Stimulated activated CD4-positive, alpha-beta T cell treated with anti-CD3 and anti-CD28 coated beads, Interleukin-1b, Interleukin-23, amount 100 ng/mL, for 1 hour (primary cell): ENCODE measurements at places on chromosomes 1 and 21.

DNA sequence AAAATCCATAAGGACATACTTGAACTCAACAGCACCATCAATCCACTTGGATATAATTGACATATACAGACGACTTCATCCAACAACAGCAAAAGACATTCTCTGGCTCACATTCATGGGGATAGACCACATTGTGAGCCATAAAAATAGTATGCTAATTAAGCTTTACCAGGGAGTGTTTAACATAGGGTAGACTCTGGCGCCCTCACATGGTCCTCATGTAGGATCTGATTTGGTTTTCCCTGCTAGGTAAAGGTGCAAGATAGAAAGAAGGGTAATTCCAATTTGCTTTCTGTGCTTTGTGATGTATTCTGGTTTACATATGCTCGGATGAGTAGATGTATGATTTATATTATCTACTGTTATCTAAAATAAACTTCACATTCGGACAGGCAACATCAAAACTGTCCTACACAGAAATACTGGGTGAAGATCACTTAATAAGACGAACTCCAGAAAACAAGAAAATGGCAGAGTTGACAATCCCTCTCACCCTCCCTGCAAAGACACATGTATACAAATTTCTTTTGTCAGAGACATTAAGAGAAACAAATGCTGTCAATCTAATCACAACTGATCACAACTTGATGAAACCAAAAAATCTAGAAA, 27.7 kb downstream of the CR1L start:
- no peak for DNase-seq

GRCh38 chr1:183353597-183353996, 64.6 kb downstream of the NMNAT2 start:
- DNase-seq: no peak

DNA sequence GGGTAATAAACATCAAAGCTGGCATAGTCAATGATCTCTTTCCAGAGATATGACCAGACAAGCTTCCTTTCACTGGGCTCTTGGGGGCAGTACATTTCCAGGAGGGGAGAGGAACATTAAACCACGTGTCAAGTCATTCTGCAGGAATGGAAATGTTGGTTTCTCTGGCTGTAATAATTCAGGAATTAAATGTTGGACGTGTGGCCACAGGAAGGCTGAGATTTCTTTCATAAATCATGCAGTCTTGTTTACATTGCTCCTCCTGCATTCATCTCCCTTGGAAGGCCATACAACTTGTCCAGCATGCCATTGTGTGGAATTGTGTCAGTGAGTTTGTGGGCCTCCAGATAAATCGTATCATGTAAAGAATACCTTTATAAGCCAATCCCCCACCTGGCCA, 259.2 kb downstream of the ADGRL2 start:
- no peak for DNase-seq

GRCh38 chr1:115976062-115976920, at the start of gene SLC22A15:
TSS of gene SLC22A15 (plus strand) at chr1:115976513. CDS start at chr1:115976628, 115 bp downstream.
- no peak for DNase-seq

- DNase-seq: no peak
Observed at GRCh38 chr1:114133129-114133528, 20.5 kb downstream of the SYT6 start.

DNA sequence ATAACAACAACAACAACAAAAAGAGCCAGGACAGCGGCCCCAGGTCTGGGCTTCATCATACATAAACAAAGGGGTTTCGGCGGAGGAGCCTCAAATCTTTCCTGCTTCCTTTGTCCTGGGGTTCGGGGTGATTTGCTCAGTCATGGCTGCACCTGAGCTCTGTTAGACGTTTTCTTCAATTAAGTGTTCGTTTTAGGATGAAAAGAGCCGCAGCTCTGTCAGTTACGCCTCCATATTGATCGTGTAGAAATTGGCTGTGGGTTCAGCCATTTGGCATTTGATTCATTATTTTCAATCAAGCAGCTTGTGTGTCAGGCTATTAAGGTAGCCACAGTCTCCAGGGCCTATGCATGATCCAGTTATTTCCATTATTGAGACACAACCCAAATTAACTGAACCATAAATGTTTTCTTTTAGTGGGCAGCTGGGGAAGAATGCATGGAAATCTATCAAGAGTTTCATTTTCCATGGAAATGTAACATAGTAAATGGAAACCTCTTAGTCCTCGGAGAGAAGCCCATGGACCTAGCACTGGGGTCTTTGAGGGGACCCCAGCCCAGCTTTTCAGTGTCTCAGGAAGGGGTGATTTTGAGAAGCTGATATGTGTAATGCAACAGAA, 370.0 kb upstream of the C1orf174 start:
- DNase-seq: no peak

DNA sequence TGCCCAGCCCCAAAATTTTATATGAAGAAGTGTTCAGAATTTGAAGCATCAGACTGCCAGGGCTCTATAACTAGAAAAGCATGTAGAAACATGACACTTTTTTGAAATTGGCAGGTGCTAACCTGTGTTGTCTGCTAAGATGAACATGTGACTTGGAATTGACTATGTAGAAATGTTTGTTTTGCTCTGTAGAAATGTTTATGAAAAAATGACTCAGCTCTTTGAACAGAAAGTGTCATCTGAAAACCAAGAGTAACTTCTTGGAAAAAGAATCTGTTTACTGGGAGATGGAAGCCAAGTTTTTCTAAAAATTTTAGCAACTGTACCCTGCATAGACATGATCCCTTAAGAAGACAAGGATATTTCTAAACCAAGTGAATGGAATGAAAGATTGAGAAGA, 59.2 kb downstream of the LHX9 start:
- no peak for DNase-seq

DNA sequence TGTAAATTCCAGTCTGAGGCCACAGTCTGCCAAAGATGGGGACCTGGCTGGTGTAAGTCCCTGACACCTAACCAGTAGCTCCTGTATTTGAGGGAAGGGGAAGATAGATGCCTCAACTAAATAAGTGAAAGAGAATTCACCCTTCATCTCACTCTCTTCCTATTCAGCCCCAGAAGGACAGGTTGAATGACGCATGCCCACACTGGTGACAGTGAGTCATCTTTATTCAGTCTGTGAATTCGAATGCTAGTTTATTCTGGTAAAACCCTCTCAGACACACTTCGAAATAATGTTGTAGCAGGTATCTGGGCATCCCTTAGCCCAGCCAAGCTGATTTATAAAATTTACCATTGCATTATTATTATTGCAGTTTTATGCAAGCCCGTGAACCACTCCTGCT, 617.0 kb upstream of the PRMT6 start:
- no peak for DNase-seq

DNA sequence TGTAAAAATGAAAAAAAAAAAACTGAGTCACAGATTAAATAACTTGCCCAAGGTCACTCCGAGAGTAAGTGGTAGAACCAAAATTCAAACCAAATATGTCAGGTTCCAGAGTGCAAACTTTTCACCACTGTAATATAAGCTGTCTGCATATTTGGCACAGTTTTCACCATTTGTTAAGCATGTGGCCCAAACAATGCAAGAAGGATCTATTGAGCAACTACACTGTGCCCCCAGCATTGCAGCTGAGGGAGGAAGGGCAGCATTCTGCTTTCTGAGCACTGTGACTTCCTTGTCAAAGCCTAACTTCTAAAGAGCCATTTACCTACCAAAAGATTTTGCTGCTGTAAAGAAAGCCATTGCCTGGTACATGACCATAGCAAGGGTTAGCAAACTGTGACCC, 133.4 kb downstream of the SYT2 start:
- no peak for DNase-seq

DNA sequence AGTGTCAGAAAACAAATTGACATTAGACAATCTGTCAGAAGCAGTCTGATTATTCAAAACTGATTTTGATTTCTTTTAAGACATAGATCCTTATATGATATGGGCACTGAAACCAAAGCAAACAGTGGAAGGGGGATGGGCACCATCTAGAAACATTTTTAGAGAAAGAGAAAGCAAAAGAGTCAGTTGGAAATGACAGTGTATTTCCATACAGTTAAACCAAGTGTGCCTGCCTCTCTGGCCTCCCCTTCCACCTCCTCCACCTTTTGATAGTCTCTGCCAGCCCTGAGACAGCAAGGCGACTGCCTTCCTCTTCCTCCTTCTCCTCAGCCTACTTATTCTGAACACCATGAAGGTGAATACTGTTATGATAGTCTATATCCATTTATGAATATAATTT, 949.7 kb downstream of the AMY1C start:
- no peak for DNase-seq

GRCh38 chr1:200628223-200628881, 7.8 kb upstream of the KIF14 start:
- DNase-seq: no peak

DNA sequence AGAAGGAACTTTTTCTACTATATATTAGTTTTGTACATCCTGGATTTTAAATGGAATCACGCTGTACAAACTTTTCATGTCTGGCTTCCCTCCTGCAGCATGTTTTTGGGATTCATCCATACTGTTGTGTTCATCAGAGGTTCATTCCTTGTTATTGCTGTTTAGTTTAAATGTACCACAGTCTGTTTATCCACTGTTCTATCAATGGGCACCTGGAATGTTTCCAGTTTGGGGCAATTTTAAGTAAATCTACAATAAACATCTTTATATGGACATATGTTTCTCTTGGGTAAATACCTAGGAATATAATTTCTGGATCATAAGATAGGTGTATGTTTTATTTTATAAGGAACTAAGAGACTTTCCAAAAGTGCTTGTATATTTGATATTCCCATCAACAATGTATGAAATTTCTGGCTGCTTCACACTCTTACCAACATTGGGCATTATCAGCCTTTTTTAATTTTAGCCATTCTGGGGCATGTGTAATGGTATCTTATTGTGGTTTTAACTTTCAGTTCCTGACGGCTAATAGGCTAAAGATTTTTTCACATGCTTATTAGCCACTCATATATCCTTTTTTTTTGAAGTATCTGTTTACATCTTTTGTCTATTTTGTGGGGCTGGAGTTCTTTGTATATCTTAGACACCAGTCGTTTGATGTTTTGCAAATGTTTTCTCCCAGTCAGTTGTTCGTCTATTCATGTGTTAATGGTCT, 48.8 kb downstream of the RPS6KC1 start:
- DNase-seq: no peak

GRCh38 chr1:82836973-82837680, 1036.4 kb downstream of the ADGRL2 start:
- no peak for DNase-seq

GRCh38 chr21:41121785-41122415, 46.1 kb upstream of the BACE2 start:
- DNase-seq: peak; percentile 18

- DNase-seq: no peak
Observed at GRCh38 chr1:16921391-16922185, at the start of gene CROCC. TSS of gene CROCC (plus strand) at chr1:16921931. CDS start at chr1:16922019, 88 bp downstream.

- DNase-seq: no peak
Observed at GRCh38 chr21:45415188-45415942, 10.4 kb downstream of the COL18A1 start.

DNA sequence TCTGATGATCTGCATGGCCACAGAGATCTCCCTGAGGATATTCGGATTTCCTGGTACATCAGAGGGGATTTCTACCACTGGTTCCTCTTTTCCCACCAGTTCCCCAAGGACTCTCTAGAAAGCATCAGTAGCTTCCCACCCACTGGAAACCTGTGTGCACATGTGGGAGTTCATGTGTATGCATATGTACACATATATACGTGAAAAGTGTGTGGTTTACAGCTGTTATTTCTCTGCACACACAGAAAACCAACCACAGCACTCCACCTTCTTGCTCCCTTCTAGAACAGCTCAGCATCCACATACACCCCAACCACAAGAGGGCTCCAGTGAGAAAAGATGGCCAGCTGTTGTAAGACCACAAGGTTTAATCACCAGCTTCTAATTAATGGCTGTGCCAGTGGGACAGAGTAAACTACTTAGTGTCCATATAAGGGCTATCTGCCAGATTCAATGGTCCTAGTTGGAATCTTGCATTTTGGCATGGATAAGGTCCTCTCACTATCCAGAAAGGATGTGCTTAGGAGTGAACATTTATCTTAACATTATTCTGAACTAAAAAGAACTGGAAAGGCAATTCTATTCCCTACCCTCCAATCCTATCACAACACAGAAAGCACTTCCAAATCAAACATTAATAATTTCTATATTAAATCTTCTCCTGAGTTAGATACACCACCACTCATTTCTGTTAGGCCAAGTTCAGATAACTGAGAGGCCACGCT, 24.1 kb downstream of the GPR3 start:
- DNase-seq: no peak

GRCh38 chr1:160579216-160579701, at the start of gene CD84:
TSS of gene CD84 (minus strand) at chr1:160579496. CDS start at chr1:160579437, 59 bp downstream.
- DNase-seq: no peak

DNA sequence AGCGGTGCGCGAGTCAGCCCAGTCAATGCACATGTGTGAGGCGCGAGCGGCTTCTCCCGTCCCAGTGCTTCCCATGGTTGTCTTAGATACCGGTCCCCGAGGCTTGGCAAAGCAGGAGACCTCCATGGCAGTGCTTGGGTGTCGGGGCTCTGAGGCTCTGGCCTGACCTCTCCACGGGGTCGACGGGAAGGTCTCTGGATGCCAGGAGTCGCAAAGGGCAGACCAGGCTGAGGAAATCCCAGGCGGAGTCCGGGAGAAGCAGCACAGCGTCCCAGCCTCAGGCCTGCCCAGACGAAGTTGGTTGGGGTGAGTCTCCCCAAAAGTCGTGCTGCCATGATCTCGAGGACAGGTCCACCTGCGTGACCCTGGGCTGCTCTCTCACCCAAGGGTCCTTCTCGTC, 3881.6 kb downstream of the SRGAP2C start:
- no peak for DNase-seq

DNA sequence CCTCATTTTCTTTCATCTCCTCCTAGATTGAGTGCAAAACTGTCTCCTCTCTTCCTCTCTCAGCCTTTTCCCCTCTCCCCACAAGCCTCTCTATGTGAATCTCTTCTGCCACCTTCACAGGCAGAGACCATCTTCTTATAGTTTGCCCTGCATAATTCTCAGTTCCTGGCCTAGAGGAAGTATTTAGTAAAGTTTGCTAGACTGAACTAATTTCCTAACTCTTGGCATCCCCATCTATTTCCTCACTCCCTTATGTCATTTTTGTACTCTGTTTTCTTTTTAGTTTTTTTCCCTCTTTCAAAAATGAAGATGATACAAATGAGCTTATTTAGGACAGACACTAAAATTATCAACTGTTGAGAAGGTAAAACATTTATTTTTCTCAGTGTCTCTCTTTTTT, 66.0 kb downstream of the XCL2 start:
- DNase-seq: no peak
